ENCODE measurements at places on chromosomes 2 and 18. TPM values are rescaled to one million over a fixed set of nuclear protein-coding genes. Genes with fewer than 3 reads are reported as not detected.

- peak overlapping the region; percentile 97 for H3K27ac ChIP-seq
- DNase-seq, result no peak
- no peaks in the 10 kb centered on the region for H3K36me3 ChIP-seq
- peaks cover 21% of the 10 kb centered on the region for H3K4me1 ChIP-seq
- H3K27me3 ChIP-seq, result no peaks in the 10 kb centered on the region
Observed at GRCh38 chr2:203535784-203536585, 884 bp upstream of the RAPH1 start.

DNA sequence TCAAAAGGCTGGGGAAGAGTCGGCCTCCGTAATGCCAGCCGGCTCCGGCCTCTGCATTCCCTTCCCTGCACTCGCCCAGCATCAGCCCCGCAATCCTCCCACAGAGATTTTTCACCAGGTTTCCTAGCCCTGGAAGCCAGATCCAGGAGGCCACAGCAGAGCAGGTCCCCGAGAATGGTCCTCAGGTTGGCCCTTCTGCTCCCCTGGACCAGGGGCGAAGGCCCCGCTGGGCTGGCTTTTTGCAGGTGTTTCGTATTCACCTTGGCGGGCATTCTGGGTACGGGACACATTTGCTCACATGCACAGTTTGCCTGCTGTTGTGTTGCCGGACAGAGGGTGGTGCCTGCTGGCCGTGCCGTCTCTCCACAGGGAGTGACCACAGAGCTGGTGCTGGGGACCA lies 309.5 kb downstream of the NDUFA10 start:
- no peaks in the 10 kb centered on the region for H3K36me3 ChIP-seq
- H3K4me1 ChIP-seq, result no peaks in the 10 kb centered on the region
- no peak overlapping the region for H3K27ac ChIP-seq
- H3K4me3 ChIP-seq, result no peak overlapping the region

GRCh38 chr2:191222507-191222906 lies 22.7 kb upstream of the MYO1B start:
- H3K4me1 ChIP-seq, result peaks cover 3% of the 10 kb centered on the region
- H3K36me3 ChIP-seq, result no peaks in the 10 kb centered on the region
- no peaks in the 10 kb centered on the region for H3K27me3 ChIP-seq
- no peak for DNase-seq
- no peak overlapping the region for H3K27ac ChIP-seq

DNA sequence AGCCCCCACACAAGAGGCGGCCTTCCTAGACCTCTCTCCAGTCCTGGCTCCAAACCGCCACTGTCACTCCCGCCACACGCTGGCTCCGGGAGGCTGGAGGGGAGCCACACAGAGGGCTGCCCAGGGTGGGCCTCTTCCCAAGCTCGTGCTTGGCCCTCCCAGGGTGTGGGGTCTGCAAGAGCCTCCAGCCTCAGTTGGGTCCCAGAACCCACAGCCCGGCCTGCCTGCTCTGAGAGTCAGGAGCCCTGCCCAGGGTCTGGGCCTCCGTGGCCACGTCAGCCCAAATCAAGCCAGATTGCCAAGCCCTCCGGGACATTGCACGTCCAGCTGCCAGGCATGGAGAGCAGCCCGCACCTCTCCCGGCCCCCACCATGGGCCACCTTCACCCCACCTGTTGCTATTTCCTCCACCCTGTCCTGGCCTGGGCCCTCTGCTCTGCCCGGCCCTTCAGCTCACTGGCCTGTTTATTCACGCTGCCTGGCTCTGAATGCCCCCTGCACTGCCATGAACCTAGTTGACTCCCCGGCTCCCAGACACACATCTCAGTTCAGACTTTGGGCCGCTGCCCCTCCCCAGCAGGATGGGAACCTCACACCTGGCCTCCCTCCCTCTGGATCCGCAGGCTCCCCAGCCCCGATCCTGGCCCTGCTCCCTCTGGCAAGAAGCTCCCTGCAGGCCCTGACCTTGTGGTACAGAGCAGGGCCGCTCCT lies 61.0 kb downstream of the BIN1 start:
- no peak overlapping the region for H3K4me3 ChIP-seq
- no peaks in the 10 kb centered on the region for H3K36me3 ChIP-seq
- DNase-seq, result no peak
- H3K4me1 ChIP-seq, result peaks cover 4% of the 10 kb centered on the region
- no peak overlapping the region for H3K27ac ChIP-seq

Gene SGO2
- 3.0 TPM for total RNA-seq

DNA sequence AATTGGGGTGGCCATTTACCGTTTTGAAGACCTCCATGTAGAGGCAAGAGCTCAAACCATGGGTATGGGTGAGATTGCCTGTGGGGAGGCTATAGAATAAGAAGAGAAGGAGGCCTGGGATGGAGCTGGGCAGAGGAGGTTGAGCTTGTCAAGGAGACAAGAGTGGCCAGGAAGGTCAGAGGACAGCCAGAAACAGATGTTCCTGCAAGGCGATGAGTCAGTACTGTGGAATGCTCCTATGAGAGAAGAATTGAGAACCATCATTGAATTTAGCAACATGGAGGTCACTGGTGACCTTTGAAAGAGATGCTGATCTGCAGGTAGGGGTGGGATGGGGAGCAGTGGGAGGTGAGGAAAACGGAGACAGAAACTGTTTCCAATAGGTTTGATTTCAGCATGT lies 3.5 kb downstream of the ACSL3 start:
- H3K27ac ChIP-seq, result no peak overlapping the region
- no peak for DNase-seq
- no peaks in the 10 kb centered on the region for H3K36me3 ChIP-seq
- no peaks in the 10 kb centered on the region for H3K27me3 ChIP-seq

- no peaks in the 10 kb centered on the region for H3K36me3 ChIP-seq
- H3K4me1 ChIP-seq, result no peaks in the 10 kb centered on the region
- H3K27me3 ChIP-seq, result peaks cover 6% of the 10 kb centered on the region
- H3K4me3 ChIP-seq, result peak overlapping the region; percentile 49
Observed at GRCh38 chr2:40450796-40451430, 977 bp downstream of the SLC8A1 start.

DNA sequence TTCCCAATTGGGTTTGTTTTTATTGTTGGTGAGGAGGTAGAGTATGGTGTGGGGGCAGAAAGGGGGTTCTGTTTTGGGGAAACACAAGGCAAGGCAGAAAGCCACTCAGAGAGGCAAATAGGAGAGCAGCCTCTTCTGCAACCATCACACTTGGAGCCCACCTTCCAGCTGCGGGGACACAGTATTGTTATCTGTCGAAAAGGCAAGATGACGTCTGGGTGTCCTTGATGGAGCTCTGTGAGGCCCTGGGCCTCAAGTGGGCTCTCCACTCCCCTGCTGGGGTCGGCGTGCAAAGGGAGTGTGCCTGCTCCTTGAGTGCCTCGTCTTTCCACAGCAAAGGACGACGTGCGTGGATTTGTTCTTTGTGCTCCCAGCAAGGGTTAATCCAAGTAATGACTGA lies 227.6 kb downstream of the ANAPC1 start:
- no peaks in the 10 kb centered on the region for H3K27me3 ChIP-seq
- H3K4me1 ChIP-seq, result no peaks in the 10 kb centered on the region
- no peak overlapping the region for H3K4me3 ChIP-seq
- H3K36me3 ChIP-seq, result no peaks in the 10 kb centered on the region
- DNase-seq, result no peak

DNA sequence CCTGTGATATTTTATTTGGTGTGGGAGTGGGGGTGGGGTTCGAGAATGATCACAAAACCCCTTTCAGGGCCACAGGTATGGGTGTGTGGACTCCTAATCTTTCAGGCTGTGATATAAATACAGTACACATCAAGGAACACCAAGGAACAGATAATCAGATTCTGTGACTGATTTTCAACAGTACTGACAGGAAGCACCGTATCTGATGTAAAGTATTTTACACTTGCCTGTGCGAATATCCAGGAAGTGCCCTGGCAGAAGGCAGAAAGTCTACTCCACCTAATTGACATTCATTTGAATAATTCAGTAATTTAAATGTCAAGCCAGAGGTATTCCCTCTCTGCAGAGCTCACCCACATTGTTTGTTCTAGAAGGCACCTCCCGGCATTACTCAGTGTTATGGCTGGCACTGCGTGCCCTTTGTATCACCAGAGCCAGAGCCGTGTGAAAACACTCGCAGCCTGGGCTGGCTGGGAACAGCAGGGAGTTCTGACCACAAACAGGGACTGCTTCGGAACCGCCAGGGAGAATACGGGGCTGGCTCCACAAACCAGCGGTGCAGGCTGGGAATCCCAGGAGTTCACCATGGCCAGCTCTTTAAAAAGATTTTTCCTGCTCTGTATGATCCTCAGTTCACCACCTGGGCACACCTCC lies 91.8 kb downstream of the ACVR1 start:
- peak; percentile 77 for DNase-seq
- H3K4me3 ChIP-seq, result peak overlapping the region; percentile 13
- no peaks in the 10 kb centered on the region for H3K27me3 ChIP-seq
- H3K36me3 ChIP-seq, result no peaks in the 10 kb centered on the region

Gene CAPN13
- 62.1 TPM for total RNA-seq

DNA sequence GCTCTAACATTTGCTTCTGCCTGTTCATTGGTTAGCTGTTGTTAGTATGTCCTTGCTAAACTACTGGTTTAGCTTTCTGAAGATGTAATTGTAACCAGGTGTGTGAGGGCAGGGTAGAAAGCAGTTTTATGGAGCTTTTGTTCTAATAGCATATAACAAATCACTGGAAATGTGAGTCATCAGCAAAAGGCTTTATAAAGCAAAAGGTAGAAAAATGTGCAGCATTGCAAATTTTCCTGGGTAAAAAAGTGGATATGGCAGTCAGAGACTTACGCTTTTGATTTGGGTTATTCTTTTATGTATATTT lies 85.3 kb downstream of the ZNF407 start:
- H3K4me1 ChIP-seq, result peaks cover 4% of the 10 kb centered on the region
- H3K27ac ChIP-seq, result no peak overlapping the region
- no peak for DNase-seq
- H3K27me3 ChIP-seq, result no peaks in the 10 kb centered on the region
- H3K36me3 ChIP-seq, result no peaks in the 10 kb centered on the region

Gene CFAP65
- 0.64 TPM for total RNA-seq

GRCh38 chr2:199462956-199463692 lies 5.4 kb upstream of the SATB2 start:
- H3K27me3 ChIP-seq, result peaks cover 88% of the 10 kb centered on the region
- peaks cover 6% of the 10 kb centered on the region for H3K4me1 ChIP-seq
- peak; percentile 90 for DNase-seq

GRCh38 chr18:10184776-10185175 lies 269.7 kb upstream of the APCDD1 start:
- no peaks in the 10 kb centered on the region for H3K36me3 ChIP-seq
- no peaks in the 10 kb centered on the region for H3K4me1 ChIP-seq
- no peaks in the 10 kb centered on the region for H3K27me3 ChIP-seq
- no peak overlapping the region for H3K4me3 ChIP-seq

Gene PER2
- total RNA-seq, result 43.8 TPM

DNA sequence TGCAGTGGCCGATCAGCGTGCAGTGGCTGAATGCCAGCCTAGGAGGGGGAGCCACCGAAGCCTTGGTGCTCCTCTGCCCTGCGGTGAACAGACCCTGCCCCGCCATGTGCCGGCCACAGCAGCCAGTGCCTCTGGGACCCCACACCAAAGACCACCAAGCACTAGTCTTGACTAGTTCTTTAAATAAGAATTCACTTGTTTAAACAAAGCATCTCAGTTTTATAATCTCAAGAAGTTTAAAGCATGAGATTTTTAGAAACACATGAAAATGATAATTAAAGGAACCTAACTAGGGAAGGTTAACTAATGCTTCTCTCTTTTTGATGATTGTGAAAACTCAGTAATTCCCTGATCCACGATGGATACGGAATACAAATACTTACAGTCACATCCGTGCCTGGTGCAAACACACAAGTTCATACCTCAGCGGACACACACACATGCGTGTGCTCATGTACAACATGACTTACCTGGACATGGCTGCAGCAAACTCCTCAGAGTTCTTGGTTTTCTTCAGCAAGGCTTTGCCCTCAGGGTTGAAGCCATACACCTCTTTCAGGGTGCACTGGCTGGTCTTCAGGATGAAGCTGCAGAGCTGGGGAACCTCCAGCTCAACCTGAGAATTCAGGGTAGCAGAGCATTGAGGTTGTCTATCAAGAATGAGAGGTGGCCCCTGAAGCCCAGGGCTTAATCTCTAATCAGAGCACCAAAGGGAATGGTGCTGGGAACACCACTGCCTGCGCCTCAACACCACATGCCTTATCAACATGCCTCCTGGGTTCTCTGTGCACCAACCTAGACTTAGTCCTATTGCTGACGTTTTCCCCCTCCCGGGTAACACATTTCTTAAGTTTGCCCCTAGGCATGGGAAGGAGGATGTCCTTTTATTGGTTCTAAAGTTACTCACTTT lies 3.1 kb downstream of the APOB start:
- H3K27ac ChIP-seq, result no peak overlapping the region
- H3K36me3 ChIP-seq, result no peaks in the 10 kb centered on the region
- no peak for DNase-seq
- H3K4me1 ChIP-seq, result peaks cover 8% of the 10 kb centered on the region
- peaks cover 18% of the 10 kb centered on the region for H3K27me3 ChIP-seq

- H3K27ac ChIP-seq, result no peak overlapping the region
- no peak overlapping the region for H3K4me3 ChIP-seq
- no peaks in the 10 kb centered on the region for H3K4me1 ChIP-seq
- DNase-seq, result no peak
- no peaks in the 10 kb centered on the region for H3K27me3 ChIP-seq
- H3K36me3 ChIP-seq, result no peaks in the 10 kb centered on the region
Observed at GRCh38 chr2:217662984-217663602, 339.7 kb downstream of the TNS1 start.

Gene MSTN
- not detected for total RNA-seq

DNA sequence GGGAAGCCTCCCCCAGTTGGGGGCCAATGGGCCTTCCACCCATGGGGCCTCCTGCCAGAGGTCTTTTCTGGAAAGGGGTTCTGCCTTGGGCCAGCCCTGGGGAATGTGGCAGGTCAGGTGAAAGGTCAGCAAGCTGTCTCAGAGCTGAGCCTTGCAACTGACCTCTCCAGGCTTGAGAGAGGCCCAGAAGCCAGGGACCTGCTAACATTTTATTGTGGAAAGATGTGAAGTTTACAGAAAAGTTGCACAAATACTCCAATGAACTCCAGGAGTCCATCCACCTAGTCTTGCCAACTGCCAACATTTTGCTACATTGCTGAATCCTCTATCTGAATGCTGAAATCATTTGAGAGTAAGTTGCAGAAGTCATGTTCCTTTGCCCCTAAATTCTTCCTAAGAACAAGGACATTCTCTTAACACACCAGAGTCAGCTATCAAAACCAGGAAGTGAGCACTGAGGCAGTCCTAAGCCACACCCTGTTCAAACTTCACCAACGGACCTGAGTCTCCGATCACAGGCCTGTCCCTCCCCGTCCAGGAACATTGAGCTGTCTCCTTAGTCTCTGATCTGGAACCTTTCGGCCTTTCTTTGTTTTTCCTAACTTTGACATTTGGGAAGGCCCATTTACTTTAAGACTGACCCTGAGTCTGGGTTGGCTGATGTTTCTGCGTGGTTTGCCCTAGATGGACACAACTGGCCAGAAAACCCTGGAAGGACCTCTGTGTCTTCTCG lies 4.0 kb downstream of the SNORC start:
- H3K4me1 ChIP-seq, result peaks cover 40% of the 10 kb centered on the region
- DNase-seq, result peak; percentile 86
- H3K36me3 ChIP-seq, result no peaks in the 10 kb centered on the region
- H3K27me3 ChIP-seq, result peaks cover 27% of the 10 kb centered on the region
- H3K27ac ChIP-seq, result peak overlapping the region; percentile 93

Gene TYMS
- 3.7 TPM for total RNA-seq

Gene FN1
- total RNA-seq, result 230 TPM

Gene COX5B
- 464 TPM for total RNA-seq

Gene ANKRD53
- total RNA-seq, result 0.96 TPM

- no peaks in the 10 kb centered on the region for H3K36me3 ChIP-seq
- no peak for DNase-seq
- no peak overlapping the region for H3K4me3 ChIP-seq
- no peaks in the 10 kb centered on the region for H3K27me3 ChIP-seq
Observed at GRCh38 chr2:84874381-84875212, 6.3 kb downstream of the TRABD2A start.
